ENCODE measurements at places on chromosomes 1 and 21.

GRCh38 chr1:169509354-169509753 is 23.6 kb upstream of the SLC19A2 start:
- no peak for DNase-seq

DNA sequence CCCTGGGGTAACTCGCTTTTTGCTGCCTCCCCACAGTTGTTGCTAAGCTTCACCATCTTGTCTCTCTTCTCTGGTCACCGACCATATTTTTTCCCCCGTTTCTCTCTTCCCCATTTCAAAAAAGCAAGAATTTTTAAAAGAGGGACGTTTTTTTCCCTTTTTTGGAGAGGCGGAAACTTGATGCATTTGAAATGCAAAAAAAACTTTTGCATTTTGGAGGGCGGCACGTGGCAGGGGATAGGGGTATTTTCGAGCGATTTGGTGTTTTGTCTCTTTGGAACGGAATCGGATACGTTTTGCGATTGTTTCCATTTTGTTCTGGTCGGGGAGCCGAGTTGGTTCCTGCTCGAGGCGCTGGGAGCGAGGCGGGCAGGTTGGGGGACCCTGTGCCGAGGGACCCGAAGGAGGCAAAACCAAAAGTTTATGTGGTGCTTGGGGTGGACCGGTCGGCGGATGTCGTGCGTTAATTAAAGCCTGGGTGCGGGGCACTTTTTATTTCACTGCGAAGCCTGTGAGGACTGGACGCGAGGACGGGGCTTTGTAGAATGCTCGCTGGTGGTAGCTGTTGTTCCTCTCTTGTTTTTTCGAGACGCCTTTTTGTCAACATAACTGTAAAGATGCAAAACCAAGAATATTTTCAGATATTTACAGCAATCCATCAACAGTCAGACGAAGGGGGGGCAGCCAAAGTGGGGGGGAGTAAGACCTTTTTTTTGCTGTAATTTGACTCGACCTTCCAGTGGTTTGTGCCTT is 884 bp downstream of the H3-3A start:
- peak; percentile 41 for DNase-seq

GRCh38 chr1:167447521-167448136 is 70.7 kb downstream of the CD247 start:
- DNase-seq: no peak

- DNase-seq: no peak
These were observed 249.8 kb upstream of the C1orf174 start for GRCh38 chr1:4149831-4150230.

DNA sequence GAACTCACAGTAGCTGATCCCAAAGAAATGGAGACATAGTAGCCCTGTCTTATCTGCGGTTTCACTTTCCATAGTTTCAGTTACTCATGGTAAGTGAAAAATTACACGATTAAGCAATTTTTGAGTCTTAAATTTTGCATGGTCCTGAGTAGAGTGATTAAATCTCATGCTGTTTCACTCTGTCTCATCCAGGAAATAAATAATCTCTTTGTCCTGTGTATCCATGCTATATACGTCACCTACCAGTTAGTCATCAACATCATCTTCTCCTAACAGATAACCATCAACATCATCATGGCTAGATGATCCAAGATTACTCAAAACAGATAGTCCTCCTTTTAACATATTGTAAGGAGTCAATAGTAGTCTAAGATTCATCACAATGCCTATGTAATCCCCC is 1589.3 kb downstream of the BRINP3 start:
- DNase-seq: no peak

DNA sequence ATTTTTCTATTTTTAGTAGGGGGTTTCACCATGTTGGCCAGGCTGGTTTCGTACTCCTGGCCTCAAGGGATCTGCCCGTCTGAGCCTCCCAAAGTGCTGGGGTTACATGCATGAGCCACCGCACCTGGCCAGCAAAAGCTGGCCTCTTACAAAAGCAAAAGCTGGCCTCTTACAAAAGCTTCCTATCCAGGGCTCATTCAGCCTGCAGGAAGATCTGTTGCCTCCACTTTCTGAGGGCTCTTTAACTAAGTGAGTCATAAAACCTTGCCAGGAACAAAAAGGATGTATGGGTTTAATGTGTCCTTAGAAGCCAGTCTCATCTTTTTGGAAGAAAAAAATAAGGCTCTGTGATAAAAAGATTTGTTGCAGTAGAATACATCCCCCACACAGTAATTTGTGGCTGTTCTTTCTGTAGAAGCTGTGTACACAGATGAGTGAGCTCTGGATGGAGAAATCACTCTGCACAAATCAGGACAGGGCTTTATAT is 15.0 kb downstream of the HTR1D start:
- no peak for DNase-seq

- no peak for DNase-seq
These were observed 83.9 kb downstream of the BCAR3 start for GRCh38 chr1:93597709-93598108.

GRCh38 chr1:75855734-75856133 is 59.1 kb downstream of the MSH4 start:
- DNase-seq: no peak

GRCh38 chr1:109932679-109933078 is 22.0 kb downstream of the CSF1 start:
- DNase-seq: no peak

- no peak for DNase-seq
These were observed 53.5 kb upstream of the DUSP10 start for GRCh38 chr1:221795380-221795779.

- DNase-seq: no peak
These were observed 14.3 kb upstream of the WDTC1 start for GRCh38 chr1:27220096-27220495.

DNA sequence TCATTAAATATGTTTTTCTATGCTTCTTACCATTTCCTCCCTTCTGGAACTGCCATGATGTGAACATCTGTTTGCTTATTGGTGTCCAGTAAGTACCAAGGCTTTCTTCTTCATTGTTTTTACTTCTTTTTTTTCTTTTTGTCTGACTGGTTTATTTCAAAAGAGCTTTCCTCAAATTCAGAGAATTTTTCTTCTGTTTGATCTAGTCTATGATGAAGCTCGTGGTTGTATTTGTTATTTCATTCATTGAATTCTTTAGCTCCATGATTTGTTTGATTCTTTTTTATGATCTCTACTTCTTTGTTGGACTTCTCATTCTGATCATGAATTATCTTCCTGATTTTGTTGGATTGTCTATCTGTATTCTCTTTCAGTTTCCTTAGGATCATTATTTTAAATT is 49.5 kb upstream of the PKN2 start:
- DNase-seq: no peak

GRCh38 chr1:231856426-231856825 is 229.8 kb downstream of the DISC1 start:
- DNase-seq: no peak

DNA sequence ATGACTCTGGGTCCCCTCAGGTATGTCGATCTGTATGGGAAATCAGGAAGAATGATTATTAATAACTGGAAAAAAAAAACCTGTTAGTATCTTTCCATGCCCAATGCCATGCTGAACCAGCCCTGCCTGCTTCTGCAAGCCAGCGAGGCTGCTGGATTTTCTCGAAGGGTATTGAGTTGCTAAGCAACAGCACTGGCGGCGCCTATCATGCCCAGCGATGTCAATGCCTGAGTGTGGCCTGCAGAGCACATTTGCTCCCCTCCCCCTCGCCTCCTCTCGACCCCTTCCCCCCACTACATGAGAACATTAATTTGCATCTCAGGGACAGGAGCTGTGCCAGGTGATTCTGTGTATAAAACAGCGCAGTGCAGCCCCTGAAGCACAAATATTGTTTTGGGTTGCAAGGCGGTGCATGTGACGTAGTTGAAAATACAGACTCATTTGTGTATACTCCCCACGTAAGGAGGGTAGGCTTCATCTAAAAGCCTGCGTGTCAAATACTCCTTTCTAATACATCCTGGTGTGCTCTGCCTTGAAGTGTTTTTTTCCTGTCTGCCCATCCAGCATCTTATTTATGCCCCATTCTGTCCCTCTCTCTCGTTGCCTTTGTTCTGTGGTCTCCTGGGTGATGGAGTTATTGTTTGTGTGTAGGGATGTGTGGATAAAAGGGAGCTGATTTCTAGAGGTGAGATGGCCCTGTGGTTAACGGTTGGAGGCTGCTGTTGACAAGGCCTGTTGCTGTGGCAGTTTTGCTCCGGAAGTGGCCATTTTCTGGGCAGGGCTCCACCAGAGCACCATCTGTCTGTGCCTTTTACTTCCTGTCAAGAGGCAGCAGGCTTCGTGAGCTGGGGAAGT is 32.7 kb upstream of the ATP5PO start:
- DNase-seq: peak; percentile 52

Data from SW 1271 (cell line).